ENCODE measurements at places on chromosomes 16 and 17.

- no peak for DNase-seq
Measured at GRCh38 chr17:54221499-54221898, 398.8 kb downstream of the KIF2B start.

DNA sequence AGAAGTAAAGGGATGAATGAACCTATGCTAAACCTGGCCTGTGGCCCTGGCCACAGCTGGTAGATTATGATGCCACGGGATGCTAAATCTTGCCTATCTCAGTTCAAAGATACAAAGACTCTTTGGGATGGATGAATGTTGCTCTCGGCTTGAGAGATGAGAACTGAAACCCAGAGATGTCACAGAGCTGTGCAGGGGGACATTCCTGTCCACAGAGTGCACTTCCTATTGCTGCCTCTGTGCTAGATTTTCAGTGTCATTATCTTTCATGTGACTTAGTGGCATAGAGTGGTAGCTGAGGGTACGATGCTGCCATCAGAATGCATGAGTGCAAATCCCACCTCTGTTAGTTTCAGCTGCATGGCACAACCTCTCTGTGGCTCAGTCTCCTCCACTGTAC is 2.3 kb upstream of the MT1M start:
- no peak for DNase-seq

DNA sequence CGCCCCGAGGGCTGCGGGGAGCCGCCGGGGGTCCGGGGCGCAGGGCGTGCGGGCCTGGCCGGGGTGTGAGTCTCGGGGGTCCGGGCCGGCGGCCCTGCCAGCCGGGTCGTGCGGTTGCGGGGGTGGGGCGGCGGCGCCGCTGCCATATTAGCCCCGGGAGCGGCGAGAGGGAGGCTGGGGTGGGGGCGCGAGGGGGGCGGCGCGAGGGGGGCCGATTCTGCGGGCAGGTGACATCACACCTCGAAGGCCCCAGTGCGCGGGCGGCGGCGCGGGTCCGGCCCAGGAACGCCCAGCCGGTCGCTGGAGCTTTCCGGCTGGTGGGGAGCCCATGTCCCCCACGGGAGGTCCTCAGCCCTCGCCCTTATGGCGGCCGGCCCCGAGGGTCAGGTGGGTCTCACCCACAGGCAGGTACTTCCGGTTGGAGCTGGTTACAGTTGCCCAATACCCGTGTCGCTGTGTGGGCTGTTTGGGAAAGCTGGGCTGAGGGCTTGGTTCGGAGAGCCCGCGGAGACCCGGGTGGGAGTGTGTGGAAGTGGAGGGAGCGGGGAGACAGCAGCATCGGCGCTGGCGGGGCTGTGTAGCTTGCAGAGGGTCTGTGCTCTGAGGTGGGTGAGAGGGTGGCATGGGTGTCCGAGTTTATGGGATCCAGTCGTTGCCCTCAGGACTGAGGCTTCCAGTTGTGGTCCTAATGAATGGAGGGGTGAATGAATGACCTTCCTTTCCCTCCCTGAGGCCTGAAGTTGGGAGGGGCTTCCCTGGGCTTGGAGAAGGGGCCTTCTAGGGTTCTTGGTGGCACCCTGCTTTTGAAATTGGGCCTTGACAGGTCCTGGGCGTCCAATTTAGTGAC is 804 bp downstream of the ATP6V0C start:
- DNase-seq = no peak

- no peak for DNase-seq
Measured at GRCh38 chr17:77756846-77757560, 201.5 kb upstream of the TNRC6C start.

- no peak for DNase-seq
Measured at GRCh38 chr17:46949291-46950174, 26.6 kb downstream of the GOSR2 start.

DNA sequence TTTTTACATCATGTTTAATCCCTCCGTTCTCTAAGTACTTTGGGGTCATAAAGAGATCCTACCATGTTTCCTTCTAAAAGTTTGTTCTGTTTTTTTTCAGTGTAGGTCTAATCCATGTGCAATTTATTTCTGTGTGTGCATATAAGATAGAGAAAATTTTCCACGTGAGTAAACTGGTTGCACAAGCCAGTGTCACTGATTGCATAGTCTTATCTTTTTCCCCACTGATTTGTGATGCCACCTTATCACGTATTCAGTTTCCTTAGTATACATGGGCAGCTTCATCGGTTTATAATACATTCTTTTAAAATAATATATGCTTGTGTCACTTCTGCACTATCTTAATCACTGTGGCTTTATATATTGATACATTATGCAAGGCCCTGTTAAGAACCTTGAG is 49.2 kb downstream of the MRTFB start:
- DNase-seq = no peak

DNA sequence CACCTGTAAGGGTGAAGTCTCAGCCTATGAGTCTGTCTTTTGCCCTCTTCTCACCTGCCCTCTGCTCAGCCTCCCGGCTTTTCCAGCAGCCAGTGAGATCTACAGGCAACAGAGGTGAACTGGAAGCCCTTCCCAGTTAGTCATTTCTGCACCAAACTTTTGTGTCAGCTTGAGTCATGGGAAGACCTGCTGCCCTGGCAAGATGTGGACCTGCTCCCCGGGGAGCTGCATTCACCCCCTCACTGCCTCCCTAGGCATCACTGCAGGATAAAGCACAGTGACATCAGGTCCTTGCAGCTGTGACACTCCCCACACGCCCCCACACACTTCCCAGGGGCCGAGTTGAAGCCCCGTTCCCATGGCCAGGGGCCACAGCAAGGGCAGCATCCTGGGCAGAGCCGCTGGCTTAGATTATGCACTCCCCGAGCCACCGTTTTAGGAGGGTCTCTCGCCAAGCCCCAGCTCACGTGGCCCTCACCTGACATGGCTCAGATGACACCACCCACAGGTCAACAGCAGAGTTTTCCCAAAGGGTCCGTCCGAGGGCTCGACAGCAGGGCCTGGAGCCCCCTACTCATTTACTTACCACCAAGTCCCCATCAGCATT is 6.5 kb upstream of the ABR start:
- DNase-seq = no peak

Measured in esophagus squamous epithelium (tissue), 5 donors.